Sciatic nerve (tissue), 2 donors: ENCODE measurements at places on chromosomes 2 and 18.

DNA sequence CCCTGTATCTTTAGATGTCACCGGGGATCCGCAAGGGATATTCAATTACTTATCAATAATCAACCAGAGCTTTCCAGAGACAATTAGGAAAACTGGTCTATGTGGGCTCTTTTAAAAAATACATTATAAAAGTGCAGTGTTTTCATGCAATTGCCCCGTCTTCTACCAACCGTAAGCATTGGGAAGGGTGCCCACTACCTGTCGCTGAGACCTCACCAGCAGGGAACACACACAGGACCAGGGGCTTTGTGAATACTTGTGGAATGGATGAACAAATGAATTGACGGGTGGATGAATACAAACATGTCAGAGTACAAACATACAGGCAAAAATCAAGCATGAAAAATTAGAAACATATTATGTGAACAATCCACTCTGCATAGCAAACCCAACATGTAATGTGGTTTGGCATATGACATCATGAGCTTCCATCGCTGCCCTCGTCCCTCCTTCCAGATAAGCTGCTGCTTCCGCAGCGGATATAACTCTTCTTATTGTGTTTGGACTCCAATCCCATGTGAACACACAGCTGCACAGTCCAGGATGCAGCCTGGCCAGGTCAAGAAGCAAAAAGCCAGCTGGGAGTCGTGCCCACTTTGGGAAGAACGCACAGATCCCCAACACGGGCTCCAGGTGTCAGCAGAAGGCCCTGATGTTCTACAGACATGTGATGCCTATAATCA lies 5.3 kb downstream of the FHL2 start:
- DNase-seq: peak; percentile 77

DNA sequence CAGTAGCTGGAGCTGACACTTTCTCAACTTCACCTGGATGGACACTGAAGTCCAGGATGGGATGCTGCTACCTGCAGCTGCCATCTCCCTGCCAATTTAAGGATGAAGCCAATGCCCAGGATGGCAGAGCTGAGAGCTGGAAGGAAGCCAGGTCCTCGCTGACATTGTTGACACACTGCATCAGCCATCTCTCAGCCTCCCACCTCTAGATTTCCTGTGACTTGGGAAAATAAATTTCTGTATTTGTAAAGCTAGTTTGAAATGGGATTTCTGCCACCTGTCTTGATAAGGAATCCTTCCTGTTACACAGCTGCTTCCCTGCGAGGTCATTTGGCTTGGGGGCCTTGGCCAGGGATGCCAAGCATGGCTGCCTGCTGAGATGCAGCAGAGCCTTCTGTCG lies 43.5 kb downstream of the KCTD1 start:
- no peak for DNase-seq

DNA sequence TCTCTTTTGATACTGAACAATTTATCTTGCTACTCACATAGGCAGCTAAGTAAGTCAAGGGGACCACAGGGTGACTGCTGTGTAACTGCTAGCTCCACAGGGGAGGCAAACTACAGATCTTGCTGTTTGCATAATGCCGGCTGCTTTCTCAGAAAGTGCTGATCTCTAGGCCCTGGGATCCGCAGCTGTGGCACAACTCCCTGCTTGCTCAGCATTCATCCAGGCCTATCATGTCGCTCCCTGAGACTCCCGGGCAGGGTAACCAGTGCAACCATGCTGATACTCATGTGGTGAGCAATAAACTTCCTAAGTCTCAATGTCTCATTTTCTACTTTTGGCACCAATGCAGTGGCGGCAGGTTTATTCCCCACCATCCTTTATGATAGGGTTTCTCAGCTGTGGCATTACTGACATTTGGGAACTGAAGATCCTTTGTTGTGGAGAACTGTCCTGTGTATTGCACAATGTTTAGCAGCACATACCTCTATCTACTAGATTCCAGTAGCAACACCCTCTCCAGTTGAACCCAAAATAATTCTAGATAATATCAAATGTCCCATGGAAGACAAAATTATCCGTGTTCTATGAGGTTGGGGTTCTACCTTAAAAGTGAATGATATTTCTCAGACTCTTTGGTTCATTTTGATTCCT lies 1101.3 kb downstream of the LRP1B start:
- DNase-seq: no peak

GRCh38 chr2:199288424-199288823 lies 169.3 kb downstream of the SATB2 start:
- DNase-seq: no peak

GRCh38 chr18:13403786-13404549 lies 185.4 kb downstream of the LDLRAD4 start:
- DNase-seq: no peak

DNA sequence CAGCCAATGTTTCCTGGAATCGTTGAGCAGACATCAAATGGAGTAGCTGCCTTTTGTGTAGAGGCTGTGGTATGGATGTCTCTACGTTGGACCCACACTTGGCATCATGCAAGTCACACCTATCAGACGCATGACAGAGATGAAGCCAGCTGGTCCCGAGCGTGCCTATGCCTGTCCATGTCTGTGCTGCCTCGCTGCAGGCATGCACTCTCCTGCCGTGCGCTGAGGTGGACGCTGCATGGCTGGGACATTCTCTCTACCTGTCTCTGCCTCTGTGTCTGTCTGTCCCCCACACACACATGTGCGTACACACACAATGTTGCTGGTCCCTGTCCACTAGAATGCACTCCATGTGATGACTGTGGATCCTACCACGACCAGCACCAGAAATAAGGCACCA lies 514.2 kb upstream of the MYT1L start:
- no peak for DNase-seq

- no peak for DNase-seq
These were observed 613.4 kb downstream of the DCC start for GRCh38 chr18:52953387-52953786.

DNA sequence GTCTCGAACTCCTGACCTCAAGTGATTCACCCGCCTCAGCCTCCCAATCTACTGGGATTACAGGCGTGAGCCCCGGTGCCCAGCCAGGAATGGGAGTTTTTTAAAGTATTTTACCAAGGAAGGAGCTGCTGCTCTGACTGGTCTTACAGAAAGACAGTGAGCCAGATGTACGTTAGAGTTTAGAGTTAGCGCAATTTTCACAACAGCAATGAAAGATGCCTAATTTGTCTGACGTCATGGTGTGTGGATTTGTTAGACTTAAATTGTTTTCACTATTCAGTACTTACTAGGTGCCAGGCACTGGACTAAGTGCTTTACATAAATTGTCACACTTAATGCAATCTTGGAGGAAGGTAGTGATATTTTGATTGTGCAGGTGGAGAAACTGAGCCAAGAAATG lies 12.4 kb upstream of the RPL37A start:
- no peak for DNase-seq

DNA sequence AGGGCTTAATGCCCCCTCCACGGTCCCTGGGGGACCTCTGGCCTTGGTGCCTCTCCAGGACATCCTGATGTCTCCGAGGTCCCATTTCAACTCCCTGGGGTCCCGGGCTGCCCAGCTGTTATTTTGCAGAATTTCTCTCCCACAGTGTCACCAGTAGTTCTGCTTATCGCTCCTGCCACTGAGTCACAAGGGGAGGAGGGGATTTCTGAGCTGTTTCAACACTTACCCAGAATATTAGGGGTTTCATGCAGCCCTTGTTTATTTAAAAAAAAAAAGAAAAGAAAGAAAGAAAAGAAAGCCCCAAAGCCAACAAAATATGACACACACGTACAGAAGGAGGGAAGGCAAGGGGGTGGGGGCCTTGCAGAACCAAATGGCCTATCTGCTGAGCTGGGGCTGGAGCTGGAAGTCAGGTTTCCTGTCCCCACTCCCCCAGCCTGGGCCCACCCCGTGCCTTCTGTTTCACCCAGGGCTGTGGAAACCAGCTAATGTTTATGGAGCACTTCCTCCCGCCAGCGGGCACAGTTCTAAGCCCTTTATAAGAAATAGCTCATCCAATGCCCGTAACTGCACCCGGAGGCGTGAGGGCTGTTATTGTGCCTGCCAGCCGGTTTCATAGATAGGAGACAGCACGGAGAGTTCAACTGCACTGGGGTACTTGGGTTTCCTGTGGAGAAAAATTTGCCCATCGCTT lies 8.4 kb upstream of the ARID5A start:
- DNase-seq: peak; percentile 80

DNA sequence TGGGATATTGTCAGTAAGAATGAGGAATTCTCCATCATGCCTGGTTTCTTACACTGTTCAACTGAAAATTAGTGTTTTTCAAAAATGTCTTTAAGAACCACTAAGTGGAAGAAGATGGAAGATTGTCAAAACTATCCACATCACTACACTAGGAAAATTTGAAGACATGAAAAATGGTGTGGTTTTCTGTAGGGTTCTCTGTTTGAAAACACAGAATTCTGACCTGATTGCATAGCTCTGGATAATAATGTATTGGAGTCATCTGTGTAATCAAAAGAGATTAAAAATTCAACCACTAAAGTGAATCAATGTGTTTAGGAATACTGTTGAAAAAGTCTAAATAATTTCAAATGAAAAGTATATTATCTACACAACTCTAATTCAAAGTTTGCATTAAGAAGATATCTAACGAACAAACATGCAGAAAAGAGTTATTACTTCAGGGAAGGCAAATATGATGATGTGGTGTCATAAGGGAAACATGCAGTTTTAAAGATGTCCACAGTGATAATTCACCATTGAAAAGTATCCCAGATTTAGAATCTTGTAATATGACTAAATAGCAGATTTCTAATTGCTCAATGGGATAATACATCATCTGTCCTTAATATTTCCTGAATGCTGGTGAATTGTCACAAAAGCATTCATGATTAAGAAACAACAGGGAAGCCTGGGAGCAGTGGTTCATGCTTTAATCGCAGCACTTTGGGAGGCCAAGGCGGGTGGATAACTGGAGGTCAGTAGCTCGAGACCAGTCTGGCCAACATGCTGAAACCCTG lies 116.9 kb downstream of the ERBB4 start:
- DNase-seq: no peak

GRCh38 chr18:4125224-4125623 lies 329.9 kb downstream of the DLGAP1 start:
- no peak for DNase-seq

- no peak for DNase-seq
These were observed 28.9 kb downstream of the KCNF1 start for GRCh38 chr2:10940596-10940995.

GRCh38 chr2:55416786-55417568 lies 2.7 kb downstream of the CCDC88A start:
- DNase-seq: no peak

- no peak for DNase-seq
These were observed 38.5 kb upstream of the LYPD6 start for GRCh38 chr2:149291881-149292280.

DNA sequence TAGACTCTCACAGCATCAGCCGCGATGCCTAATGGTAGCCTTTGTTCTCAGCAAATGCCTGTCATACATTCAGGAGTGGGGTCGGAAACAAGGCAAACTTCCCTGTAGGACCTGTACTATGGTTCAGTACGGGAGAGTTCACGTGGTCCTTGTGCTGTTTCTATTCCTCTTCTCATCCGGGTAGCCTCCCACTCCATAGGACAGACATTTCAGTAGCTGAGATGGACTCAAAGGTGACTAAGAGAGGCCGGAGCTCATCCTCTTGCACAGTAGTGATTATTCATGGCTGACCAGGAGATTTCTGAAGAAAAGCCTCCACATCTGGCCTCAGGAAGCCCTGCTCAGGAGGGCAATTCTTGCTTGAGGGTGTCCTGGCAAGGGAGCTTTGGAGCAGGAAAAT lies 117.8 kb upstream of the SPRED2 start:
- DNase-seq: no peak

DNA sequence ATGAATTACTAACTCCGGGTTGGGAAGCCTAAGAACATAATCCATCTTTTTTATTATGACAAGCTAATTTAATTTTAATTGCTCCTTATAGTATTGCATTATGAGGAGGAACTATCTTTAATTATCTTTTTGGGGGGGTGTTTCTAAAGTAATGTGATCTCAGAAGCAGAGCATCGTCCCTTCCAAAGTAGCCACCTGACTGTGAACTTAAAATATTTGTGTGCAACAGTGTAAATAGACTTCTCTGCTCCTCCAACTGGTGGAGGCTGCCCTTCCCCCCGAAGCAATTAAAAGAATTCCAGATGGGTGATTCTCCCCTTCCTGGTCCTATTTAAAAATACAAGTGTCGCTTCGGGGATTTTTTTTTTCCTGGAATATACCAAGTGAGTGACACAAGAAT lies 55.7 kb downstream of the TCF7L1 start:
- no peak for DNase-seq

- no peak for DNase-seq
These were observed 25.3 kb upstream of the BZW1 start for GRCh38 chr2:200786423-200786822.

- no peak for DNase-seq
These were observed 35.8 kb upstream of the CACNB4 start for GRCh38 chr2:152134488-152135280.

- no peak for DNase-seq
These were observed 564.4 kb downstream of the ZEB2 start for GRCh38 chr2:143955401-143956065.

DNA sequence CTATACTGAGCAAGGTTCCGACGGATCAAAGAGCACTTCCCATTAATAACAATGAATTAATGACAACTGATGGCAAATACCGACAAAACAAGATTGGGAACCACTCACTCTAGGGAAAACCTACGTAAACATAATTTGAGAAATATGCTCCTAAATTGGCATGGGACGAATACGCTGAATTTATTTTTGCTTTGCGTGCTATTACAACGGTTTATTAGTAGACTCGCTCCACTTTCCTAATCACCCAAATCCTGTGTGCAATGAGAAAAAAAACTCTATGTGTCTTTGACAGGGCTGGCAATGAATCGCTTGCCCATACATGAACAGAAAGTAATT lies 536 bp upstream of the SLC25A12 start:
- DNase-seq: no peak

- no peak for DNase-seq
These were observed 131.4 kb downstream of the VWC2L start for GRCh38 chr2:214542295-214542694.

DNA sequence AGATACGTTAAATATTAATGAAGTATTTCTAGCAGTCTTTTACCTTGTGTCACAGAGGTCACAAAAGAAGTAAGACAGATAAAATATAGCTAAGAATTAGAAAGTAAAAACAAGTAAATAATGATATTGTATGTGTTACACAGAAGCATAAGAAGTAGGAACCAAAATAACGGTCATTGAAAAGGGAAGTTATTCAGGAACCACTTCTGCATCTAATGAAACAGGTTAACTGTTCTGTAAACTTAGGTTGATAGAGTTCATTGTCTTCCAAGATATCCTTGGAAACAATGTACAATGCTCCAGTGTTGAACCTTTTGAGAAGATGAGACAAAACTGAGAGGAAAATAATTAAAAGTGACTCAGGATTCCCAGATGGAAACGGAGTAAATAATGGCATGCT lies 57.1 kb upstream of the CD302 start:
- DNase-seq: no peak
